ENCODE measurements at places on chromosomes 6 and 20. TPM values are rescaled to one million over a fixed set of nuclear protein-coding genes. Genes with fewer than 3 reads are reported as not detected.

CASS4 gene
- not detected for total RNA-seq

DNA sequence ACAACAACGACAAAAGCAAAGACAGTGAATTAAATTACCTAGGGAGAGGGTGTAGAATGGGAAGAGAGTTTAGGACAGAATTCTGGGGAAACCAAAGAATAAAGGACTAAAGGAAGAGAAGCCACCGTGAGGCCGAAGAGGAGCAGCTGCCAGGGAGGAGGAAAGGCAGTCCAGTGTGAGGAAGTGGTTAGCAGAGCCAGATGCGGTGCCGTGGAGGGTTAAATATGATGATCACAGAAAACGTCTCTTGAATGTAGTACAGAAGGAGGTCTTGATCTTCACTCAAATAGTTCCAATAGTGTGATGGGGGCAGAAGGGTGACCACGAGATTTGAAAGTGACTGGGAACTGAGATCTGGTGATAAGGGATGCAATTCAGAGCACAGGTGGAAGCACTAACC is 67.7 kb downstream of the TMEM244 start:
- H3K4me1 ChIP-seq: no peaks in the 10 kb centered on the region
- H3K36me3 ChIP-seq: no peaks in the 10 kb centered on the region
- no peak overlapping the region for H3K27ac ChIP-seq
- no peak overlapping the region for H3K4me3 ChIP-seq
- no peak for DNase-seq

HLA-E gene
- total RNA-seq: 24.4 TPM

DNA sequence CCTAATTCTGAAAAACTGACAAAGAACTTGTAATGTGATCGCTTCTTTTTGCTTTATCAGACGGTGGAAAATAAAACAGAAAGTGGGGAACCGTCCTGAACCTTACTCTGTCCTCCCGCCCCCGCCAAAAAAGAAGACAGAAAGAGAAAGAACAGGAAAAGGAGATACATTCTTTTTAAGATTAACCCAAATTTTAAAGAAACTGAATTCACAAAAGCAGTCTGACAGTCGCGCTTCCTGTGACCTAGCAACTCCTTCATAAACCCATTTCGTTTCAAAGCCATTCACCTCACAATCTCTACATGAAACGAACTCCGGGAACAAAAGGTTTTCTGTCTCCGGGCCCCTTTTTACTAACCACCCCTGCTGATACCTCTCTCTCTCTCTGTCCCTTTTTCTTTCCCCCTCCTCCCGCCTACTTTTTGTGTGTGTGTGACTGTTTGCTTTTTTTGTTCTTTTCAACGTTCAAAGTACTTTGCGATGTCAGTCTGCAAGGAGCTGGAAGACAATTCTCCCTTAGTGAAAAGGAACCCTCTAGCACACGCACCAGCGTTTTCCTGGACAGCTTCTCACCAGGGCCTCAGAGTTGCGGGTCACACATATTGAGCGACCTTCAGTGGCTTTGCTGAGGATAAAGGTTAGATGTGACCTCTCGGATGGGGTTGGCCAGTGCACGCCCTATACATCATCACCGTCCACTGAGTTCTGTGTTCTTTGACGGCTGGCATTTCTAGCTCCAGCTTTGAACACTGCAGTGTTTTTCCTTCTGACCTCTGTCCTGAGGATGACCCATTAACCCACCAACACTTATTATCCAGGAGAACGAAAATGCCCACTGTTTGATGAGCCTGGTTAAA is 530 bp upstream of the NEDD9 start:
- no peak overlapping the region for H3K27ac ChIP-seq
- H3K27me3 ChIP-seq: no peaks in the 10 kb centered on the region
- H3K4me3 ChIP-seq: peak overlapping the region; percentile 86
- peaks cover 10% of the 10 kb centered on the region for H3K4me1 ChIP-seq
- peak; percentile 50 for DNase-seq

- no peaks in the 10 kb centered on the region for H3K27me3 ChIP-seq
- no peak overlapping the region for H3K27ac ChIP-seq
- DNase-seq: no peak
- H3K36me3 ChIP-seq: no peaks in the 10 kb centered on the region
- H3K4me3 ChIP-seq: no peak overlapping the region
These were observed 253.0 kb downstream of the ARID1B start for GRCh38 chr6:157029980-157030690.

DNA sequence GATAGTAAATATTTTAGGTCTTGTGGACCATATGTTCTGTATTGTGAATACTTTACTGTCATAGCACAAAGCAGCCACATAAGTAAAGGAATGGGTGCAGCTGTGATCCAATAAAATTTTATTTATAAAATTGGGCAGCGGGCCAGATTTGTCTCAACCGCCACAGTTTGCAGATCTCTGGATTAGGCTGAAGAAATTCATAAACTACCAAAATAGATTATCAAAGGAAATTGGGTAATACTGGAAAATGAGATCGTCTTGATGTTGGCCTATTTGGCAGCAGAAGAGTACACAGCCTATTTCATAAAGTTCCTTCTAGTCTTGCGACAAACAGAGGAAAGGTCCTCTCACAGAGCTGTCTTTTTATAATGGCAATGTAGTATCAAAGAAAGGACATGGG is 69.8 kb downstream of the DZANK1 start:
- H3K27ac ChIP-seq: no peak overlapping the region
- no peaks in the 10 kb centered on the region for H3K27me3 ChIP-seq
- peaks cover 5% of the 10 kb centered on the region for H3K4me1 ChIP-seq

TCP11 gene
- total RNA-seq: not detected

GRCh38 chr6:46035242-46035641 is 19.6 kb upstream of the CLIC5 start:
- no peaks in the 10 kb centered on the region for H3K27me3 ChIP-seq
- H3K4me1 ChIP-seq: peaks cover 4% of the 10 kb centered on the region
- no peaks in the 10 kb centered on the region for H3K36me3 ChIP-seq
- no peak overlapping the region for H3K4me3 ChIP-seq
- DNase-seq: no peak

CCR6 gene
- total RNA-seq: not detected

GRCh38 chr6:122798099-122798641 is 9.1 kb downstream of the SMPDL3A start:
- no peak for DNase-seq
- no peaks in the 10 kb centered on the region for H3K36me3 ChIP-seq
- no peaks in the 10 kb centered on the region for H3K27me3 ChIP-seq
- no peaks in the 10 kb centered on the region for H3K4me1 ChIP-seq

GRCh38 chr6:41226752-41227151 is 1.4 kb upstream of the TREML4 start:
- no peak overlapping the region for H3K27ac ChIP-seq
- no peaks in the 10 kb centered on the region for H3K27me3 ChIP-seq
- no peaks in the 10 kb centered on the region for H3K4me1 ChIP-seq
- DNase-seq: no peak
- H3K36me3 ChIP-seq: no peaks in the 10 kb centered on the region

SPAG4 gene
- 2.4 TPM for total RNA-seq

DNA sequence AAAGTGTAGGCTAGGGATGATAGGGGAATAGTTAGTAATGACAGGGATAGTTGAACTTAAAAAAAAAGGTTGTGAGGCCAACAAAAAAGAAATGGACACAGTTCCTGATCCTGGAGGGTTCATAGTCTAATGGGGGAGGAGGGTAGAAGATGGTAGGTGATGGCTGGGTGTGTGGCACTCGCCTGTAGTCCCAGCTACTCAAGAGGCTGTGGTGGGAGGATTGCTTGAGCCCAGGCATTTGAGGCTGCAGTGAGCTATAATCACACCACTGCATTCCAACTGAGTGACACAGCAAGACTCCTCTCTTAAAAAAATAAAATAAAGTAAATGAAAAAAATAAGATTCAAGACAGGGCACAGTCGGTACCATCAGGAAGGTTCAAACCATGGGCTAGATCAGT is 2.4 kb upstream of the MICB start:
- peaks cover 7% of the 10 kb centered on the region for H3K27me3 ChIP-seq
- no peaks in the 10 kb centered on the region for H3K36me3 ChIP-seq
- H3K4me1 ChIP-seq: peaks cover 5% of the 10 kb centered on the region
- peak overlapping the region; percentile 48 for H3K4me3 ChIP-seq

PLAGL2 gene
- total RNA-seq: 26.1 TPM

- no peak overlapping the region for H3K4me3 ChIP-seq
- no peak overlapping the region for H3K27ac ChIP-seq
- DNase-seq: no peak
- no peaks in the 10 kb centered on the region for H3K36me3 ChIP-seq
- no peaks in the 10 kb centered on the region for H3K27me3 ChIP-seq
These were observed 222.3 kb downstream of the IBTK start for GRCh38 chr6:82025271-82025670.

GRCh38 chr20:60395991-60396390 is 437.8 kb downstream of the CDH26 start:
- no peaks in the 10 kb centered on the region for H3K36me3 ChIP-seq
- H3K27me3 ChIP-seq: 0 out of 2 replicates have a peak, but pooled peaks cover 4% of the 10 kb centered on the region
- DNase-seq: no peak
- no peaks in the 10 kb centered on the region for H3K4me1 ChIP-seq
- H3K4me3 ChIP-seq: no peak overlapping the region

DNA sequence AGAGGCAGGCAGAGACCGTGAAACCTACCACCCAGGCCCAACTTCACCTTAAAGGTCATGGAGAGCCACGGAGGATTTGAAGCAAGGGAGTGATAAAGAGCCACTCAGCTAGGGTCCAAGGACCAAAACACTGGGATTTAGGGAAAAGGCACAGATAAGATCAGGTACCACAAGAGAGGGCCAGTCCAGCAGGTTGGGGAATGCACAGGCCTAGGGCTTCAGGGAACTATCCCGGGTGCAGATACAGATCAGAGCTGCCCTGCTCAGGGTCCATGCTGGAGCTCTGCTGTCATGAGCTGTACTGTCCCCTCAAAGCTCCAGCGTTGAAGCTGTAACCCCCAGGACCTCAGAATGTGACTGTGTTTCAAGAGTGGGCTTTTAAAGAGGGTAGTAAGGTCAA is 16.9 kb downstream of the SLC22A23 start:
- H3K36me3 ChIP-seq: no peaks in the 10 kb centered on the region
- no peak overlapping the region for H3K4me3 ChIP-seq
- H3K27me3 ChIP-seq: no peaks in the 10 kb centered on the region

SLC17A4 gene
- not detected for total RNA-seq

CLDN20 gene
- not detected for total RNA-seq

- H3K4me3 ChIP-seq: no peak overlapping the region
- H3K4me1 ChIP-seq: no peaks in the 10 kb centered on the region
- H3K36me3 ChIP-seq: no peaks in the 10 kb centered on the region
These were observed 115.1 kb upstream of the ARID1B start for GRCh38 chr6:156662025-156662445.

GRCh38 chr6:111707773-111708172 is 102.1 kb upstream of the TRAF3IP2 start:
- H3K4me3 ChIP-seq: no peak overlapping the region
- no peaks in the 10 kb centered on the region for H3K4me1 ChIP-seq
- peaks cover 11% of the 10 kb centered on the region for H3K36me3 ChIP-seq
- H3K27ac ChIP-seq: no peak overlapping the region
- no peak for DNase-seq

GRCh38 chr20:8721098-8721497 is 347.8 kb upstream of the PLCB4 start:
- H3K4me1 ChIP-seq: no peaks in the 10 kb centered on the region
- no peaks in the 10 kb centered on the region for H3K36me3 ChIP-seq
- no peaks in the 10 kb centered on the region for H3K27me3 ChIP-seq
- no peak for DNase-seq
- no peak overlapping the region for H3K27ac ChIP-seq

GRCh38 chr20:35617397-35618262 is 2.0 kb downstream of the SPAG4 start:
- no peaks in the 10 kb centered on the region for H3K27me3 ChIP-seq
- DNase-seq: peak; percentile 73
- H3K36me3 ChIP-seq: no peaks in the 10 kb centered on the region
- peaks cover 4% of the 10 kb centered on the region for H3K4me1 ChIP-seq

GJA1 gene
- total RNA-seq: 775 TPM

PRPH2 gene
- 0.65 TPM for total RNA-seq

DNA sequence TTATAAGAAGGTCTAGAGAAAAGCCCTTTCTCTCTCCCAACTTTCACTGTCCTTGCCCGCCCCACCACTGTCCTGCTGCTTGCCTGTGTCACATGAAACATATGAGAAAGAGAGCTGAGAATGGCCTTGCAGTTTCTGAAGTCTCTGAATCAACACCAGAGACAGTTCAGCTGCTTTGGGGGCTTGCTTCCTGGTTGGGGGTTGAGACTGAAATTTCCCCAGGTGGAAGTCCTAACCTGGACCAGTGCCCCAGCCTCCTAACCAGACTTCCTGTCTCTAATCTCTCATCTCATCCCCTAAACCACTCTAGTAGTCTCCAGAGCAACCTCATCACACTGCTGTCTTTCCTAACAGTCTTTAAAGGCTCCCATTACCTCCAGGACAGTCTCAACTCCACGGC is 10.7 kb downstream of the TRAM2 start:
- H3K4me3 ChIP-seq: no peak overlapping the region
- H3K27me3 ChIP-seq: no peaks in the 10 kb centered on the region
- no peaks in the 10 kb centered on the region for H3K36me3 ChIP-seq
- no peak overlapping the region for H3K27ac ChIP-seq
- DNase-seq: no peak
- H3K4me1 ChIP-seq: 0 out of 2 replicates have a peak, but pooled peaks cover 4% of the 10 kb centered on the region

- no peaks in the 10 kb centered on the region for H3K4me1 ChIP-seq
- no peak for DNase-seq
- peaks cover 21% of the 10 kb centered on the region for H3K36me3 ChIP-seq
- no peak overlapping the region for H3K27ac ChIP-seq
These were observed 16.9 kb downstream of the RARS2 start for GRCh38 chr6:87572883-87573282.

DNA sequence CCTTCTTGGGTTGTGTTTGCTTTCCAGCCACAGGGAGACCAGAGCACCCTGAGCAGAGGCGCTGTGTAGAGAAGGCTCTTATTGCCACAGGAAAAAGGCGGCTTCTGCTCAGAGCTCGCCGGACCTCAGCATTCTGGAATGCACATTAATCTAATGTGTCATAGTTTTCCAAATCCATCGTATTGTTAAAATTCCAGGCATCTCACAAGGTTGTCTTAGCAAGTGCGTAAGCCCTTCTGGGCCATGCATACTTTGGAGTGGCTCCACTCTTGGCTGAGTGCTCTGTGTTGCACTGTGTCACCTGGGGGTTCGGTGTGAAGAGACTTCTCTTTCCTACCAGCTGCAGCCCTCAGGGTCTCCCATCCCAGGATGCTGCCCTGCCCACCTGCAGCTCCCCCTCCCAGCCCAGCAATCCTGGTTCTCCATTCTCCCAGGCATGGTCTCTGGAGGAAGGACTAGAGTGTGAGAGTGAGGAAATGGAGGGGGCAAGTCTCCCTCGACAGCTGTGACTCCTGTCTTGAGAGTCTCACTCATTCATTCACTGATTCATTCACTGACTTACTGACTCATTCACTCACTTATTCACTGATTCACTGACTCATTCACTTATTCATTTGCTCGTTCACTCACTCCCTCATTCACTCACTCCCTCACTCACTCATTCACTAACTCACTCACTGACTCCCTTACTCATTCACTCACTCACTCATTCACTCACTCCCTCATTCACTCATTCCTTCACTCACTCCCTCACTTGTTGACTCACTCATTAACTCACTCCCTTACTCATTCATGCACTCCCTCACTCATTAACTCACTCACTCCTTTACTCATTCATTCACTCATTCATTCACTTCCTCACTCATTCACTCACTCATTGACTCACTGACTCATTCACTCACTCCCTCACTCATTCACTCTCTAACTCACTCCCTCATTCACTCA is 83.7 kb upstream of the MPC1 start:
- no peaks in the 10 kb centered on the region for H3K4me1 ChIP-seq
- no peak overlapping the region for H3K27ac ChIP-seq
- no peaks in the 10 kb centered on the region for H3K36me3 ChIP-seq

Measured in H1 (cell line).